ENCODE measurements at places on chromosomes 2 and 18. TPM values are rescaled to one million over a fixed set of nuclear protein-coding genes. Genes with fewer than 3 reads are reported as not detected.

The MYOM1 gene
- total RNA-seq, result 1.7 TPM

The HOXD1 gene
- not detected for total RNA-seq

The FLACC1 gene
- 0.43 TPM for total RNA-seq

The TRAPPC12 gene
- 74.4 TPM for total RNA-seq

The TAF1B gene
- 18.3 TPM for total RNA-seq

Measured in bronchial smooth muscle cell (primary cell).